ENCODE measurements at places on chromosomes 2 and 18. TPM values are rescaled to one million over a fixed set of nuclear protein-coding genes. Genes with fewer than 3 reads are reported as not detected.

ARHGAP28 gene
- polyA plus RNA-seq: 5.3 TPM

GREB1L gene
- 2.7 TPM for polyA plus RNA-seq

MROH2A gene
- polyA plus RNA-seq: not detected

SRD5A2 gene
- polyA plus RNA-seq: 0.01 TPM

- peak; percentile 94 for DNase-seq
Measured at GRCh38 chr2:195561116-195561921, 95.7 kb upstream of the SLC39A10 start.

GRCh38 chr18:34729264-34729663 is 19.2 kb downstream of the DTNA start:
- no peak for DNase-seq

Measured in BJ (cell line).